ENCODE measurements at places on chromosomes 1 and 21. TPM values are rescaled to one million over a fixed set of nuclear protein-coding genes. Genes with fewer than 3 reads are reported as not detected.

PLA2G4A gene
- total RNA-seq, result not detected

ATP1A4 gene
- not detected for total RNA-seq

HSD11B1 gene
- 16.1 TPM for total RNA-seq

IGSF9 gene
- total RNA-seq, result not detected

GJA4 gene
- total RNA-seq, result 0.25 TPM

NCMAP gene
- total RNA-seq, result not detected

PEAR1 gene
- 0.12 TPM for total RNA-seq

Data from T-helper 1 cell treated with Interleukin-12 subunit alpha and Interleukin-12 subunit beta and Interleukin-4 antibody, amounts not matched to agents 30 ng/mL and 1 ng/mL, for 36 hours (primary cell).